ENCODE measurements at places on chromosomes 2 and 18.
A peak's percentile ranks its signal among the peaks of the same experiment; 100 is the strongest.

- DNase-seq: no peak
- H3K4me3 ChIP-seq: no peak overlapping the region
- H3K36me3 ChIP-seq: peaks cover 10% of the 10 kb centered on the region
These were observed 31.5 kb downstream of the LPIN1 start for GRCh38 chr2:11777886-11778415.

DNA sequence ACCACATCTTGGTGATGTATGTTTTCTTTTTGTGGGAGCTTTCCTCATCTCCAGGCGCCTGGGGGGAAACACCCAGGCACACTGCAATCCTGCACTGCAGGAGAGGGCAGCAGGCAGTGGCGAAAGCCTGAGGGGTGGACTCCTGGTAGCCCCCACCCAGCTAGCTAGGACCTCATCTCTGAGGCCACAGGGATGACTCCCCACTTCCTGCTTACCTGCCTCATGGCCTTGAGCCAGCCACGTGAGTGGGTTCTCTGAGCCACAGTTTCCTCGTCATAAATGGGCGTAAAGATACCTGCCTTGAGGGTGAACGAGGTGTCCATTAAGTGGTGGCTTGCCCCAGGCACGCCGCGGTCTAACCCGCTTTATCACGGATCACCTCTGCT lies 19.1 kb downstream of the TRAF3IP1 start:
- H3K27ac ChIP-seq: no peak overlapping the region
- no peaks in the 10 kb centered on the region for H3K27me3 ChIP-seq
- H3K4me1 ChIP-seq: peaks cover 12% of the 10 kb centered on the region
- peaks cover 29% of the 10 kb centered on the region for H3K36me3 ChIP-seq
- no peak overlapping the region for H3K4me3 ChIP-seq

- no peak for DNase-seq
- peaks cover 11% of the 10 kb centered on the region for H3K4me1 ChIP-seq
- no peaks in the 10 kb centered on the region for H3K36me3 ChIP-seq
- H3K27ac ChIP-seq: no peak overlapping the region
- no peak overlapping the region for H3K4me3 ChIP-seq
These were observed 1.8 kb downstream of the ZNF512 start for GRCh38 chr2:27584597-27584996.

- peak overlapping the region; percentile 100 for H3K27ac ChIP-seq
- peaks cover 8% of the 10 kb centered on the region for H3K36me3 ChIP-seq
- H3K4me1 ChIP-seq: peaks cover 14% of the 10 kb centered on the region
- H3K4me3 ChIP-seq: peak overlapping the region; percentile 93
These were observed 953 bp upstream of the HNRNPA3 start for GRCh38 chr2:177211576-177212105.

- H3K27ac ChIP-seq: no peak overlapping the region
- H3K4me1 ChIP-seq: no peaks in the 10 kb centered on the region
- no peaks in the 10 kb centered on the region for H3K36me3 ChIP-seq
- H3K27me3 ChIP-seq: no peaks in the 10 kb centered on the region
These were observed 173.8 kb upstream of the TMEM200C start for GRCh38 chr18:6069103-6069502.

- no peak for DNase-seq
- H3K4me3 ChIP-seq: no peak overlapping the region
- H3K4me1 ChIP-seq: no peaks in the 10 kb centered on the region
- no peaks in the 10 kb centered on the region for H3K27me3 ChIP-seq
- H3K36me3 ChIP-seq: no peaks in the 10 kb centered on the region
These were observed 89.9 kb upstream of the CDCA7 start for GRCh38 chr2:173264603-173265366.

DNA sequence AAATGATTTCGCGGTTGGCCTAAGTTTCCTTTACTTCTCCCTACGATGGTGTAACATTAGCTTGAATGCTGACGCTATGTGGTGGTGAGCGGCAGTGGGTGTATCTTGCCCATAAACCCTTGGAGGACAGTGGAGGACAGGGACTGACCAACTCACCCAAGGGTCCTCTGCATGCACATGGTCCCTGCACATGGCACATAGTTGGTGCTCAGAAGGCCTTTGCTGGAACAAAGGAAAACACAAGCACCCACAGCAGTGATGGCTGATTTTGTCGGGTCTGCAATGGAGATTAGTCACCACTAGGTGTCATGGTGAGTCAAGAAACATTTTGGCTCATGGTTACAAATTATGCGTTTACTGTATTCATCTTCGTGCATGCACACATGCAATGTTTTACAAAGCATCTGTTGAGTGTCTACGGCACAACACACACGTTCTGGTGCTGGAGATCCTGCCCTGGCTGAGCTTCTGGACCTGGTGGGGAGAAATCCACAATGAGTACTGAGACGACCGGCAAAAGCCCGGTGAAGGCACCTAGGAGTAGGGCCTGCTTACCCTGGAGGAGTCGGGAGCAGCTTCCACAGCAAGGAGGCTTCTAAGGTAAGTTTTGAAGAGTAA lies 44.0 kb downstream of the PDCL3 start:
- no peak overlapping the region for H3K4me3 ChIP-seq
- H3K27me3 ChIP-seq: no peaks in the 10 kb centered on the region
- no peak for DNase-seq
- H3K27ac ChIP-seq: no peak overlapping the region
- H3K36me3 ChIP-seq: no peaks in the 10 kb centered on the region

DNA sequence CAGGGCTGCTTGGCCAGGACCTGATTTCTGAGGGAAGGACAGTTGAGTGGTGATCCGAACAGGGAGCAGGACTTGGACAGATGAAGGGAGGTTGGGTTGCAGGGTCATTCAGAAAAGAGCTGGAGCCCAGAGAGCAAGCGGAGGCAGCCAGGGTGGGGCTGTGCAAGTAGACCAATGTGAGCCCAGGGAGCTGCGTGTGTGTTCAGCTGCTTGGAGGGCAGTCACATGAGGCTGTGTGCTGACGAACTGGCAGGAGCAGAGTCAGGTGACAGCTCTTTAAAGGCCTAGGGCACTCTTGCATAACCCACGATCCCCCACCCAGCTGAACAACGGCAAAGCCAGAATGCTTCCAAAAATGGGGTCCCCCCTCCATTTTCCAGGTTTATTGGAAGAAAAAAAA lies 4.6 kb upstream of the MLPH start:
- no peak overlapping the region for H3K27ac ChIP-seq
- peaks cover 29% of the 10 kb centered on the region for H3K27me3 ChIP-seq
- DNase-seq: no peak
- no peak overlapping the region for H3K4me3 ChIP-seq
- peaks cover 14% of the 10 kb centered on the region for H3K4me1 ChIP-seq
- H3K36me3 ChIP-seq: no peaks in the 10 kb centered on the region
